ENCODE measurements at places on chromosomes 3 and 15.

DNA sequence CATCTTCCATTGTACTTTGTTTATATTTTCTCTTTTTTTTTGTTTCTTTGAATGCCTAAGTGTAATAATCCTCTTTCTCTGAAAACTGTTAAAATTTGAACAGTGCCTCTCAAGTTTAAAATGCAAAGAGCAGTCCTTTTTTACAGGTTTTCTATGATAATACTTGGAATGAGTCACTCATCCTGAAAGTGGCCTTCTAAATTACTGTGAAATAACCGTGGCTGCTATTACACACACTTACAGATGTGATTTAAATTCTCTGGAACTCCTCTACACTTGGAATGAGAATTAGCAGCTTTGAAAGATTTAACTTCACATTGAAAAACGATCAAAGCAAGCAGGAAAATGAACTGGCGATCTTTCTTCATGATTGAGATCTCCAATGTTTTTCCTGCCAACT, 105.9 kb downstream of the ROBO1 start:
- no peak for DNase-seq

DNA sequence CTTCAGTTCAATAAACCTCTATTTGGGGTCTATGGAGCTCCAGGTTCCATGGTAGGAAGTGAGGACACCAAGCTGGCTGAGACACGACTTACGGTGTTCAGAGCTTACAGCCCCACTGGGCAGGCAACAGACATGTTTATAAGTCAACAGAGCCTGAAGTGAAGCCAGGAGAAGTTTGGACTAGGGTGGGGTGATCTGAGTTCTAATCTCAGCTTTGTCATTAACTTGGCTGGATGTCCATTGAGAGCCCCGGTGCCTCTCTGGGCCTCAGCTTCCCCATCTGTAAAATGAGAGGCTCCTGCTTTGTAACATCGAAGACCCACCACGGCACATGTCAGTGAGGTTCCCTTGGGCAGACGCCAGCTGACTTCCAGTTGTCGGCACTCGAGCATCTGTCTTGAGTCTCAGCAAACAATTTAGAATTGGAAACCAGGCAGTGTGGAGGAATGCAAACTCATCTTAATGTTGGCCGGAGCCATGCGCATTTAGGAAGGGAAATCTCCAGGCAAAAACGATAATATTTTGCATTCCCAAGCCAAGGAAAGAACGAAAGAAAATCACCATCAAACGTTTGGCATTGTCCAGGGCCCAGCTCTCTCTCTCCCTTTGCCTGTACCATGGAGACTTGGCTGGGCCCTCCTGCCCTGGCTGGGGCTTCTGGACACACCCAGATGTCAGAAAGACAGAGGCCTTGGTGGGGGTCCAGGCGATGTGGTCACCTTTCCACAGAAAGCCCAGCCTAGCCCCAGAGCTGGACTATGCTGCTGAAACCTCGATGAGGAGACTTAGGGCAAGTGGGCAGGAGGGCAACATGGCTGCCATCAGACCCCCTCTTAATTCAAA, 18.4 kb downstream of the ITGA11 start:
- DNase-seq = no peak

GRCh38 chr3:198076722-198077308, 116.8 kb downstream of the LMLN start:
- DNase-seq = no peak

- DNase-seq = no peak
These were observed 131.0 kb downstream of the RPLP1 start for GRCh38 chr15:69583626-69584025.

- DNase-seq = no peak
These were observed 26.8 kb downstream of the TRANK1 start for GRCh38 chr3:36918050-36918449.

GRCh38 chr3:12273045-12273695, 15.7 kb upstream of the PPARG start:
- DNase-seq = no peak

DNA sequence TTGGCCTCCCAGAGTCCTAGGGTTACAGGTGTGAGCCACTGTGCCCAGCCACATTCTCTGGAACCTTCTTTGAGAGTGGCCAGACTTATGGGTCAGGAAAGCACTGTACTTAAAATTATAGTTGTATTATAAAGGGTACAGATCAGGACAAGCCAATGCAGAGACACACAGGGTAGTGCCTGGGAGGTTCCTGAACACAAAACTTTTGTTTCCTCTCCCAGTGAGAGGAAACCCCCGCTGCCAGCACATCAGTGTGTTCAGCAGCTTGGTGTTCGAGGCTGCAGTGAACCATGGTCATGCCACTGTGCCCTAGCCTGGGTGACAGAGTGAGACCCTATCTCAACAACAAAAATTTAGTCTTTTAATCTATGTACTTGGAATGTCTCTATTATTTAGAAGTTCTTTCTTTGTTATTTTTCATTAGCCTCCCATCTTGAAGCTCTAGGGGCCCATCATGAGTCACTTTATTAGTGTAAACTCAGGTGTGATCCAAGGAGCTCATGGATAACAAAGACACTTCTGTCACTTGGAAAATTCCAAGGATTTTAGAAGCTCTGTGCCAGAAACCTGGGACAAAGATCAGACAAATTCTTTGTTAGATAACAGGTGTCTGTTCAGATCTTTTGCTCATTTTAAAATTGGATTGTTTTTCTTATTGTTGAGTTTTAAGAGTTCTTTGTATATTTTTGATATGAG, 7.8 kb downstream of the BLOC1S6 start:
- no peak for DNase-seq

DNA sequence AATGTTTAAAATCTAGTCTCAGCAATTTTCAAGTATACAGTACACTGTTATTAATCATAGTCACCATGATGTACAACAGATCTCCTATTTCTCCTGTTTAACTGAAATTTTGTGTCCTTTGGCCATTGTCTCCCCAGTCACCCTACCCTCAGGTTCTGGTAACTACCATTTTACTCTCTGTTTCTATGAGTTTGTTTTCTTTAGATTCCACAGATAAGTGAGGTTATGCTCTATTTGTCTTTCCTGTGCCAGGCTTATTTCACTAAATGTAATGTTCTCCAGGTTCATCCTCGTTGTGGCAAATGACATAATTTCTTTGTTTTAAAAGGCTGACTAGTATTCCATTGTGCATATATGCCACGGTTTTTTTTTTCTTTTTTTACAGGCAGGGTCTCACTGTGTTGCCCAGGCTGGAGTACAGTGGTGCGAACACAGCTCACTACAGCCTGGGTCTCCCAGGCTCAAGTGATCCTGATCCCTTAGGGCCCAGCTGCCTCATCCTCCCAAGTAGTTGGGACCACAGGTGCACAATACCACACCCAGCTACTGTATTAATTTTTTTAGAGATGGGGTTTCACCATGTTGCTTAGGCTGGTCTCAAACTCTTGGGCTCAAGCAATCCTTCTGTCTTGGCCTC, 50.0 kb downstream of the RAB7A start:
- no peak for DNase-seq

DNA sequence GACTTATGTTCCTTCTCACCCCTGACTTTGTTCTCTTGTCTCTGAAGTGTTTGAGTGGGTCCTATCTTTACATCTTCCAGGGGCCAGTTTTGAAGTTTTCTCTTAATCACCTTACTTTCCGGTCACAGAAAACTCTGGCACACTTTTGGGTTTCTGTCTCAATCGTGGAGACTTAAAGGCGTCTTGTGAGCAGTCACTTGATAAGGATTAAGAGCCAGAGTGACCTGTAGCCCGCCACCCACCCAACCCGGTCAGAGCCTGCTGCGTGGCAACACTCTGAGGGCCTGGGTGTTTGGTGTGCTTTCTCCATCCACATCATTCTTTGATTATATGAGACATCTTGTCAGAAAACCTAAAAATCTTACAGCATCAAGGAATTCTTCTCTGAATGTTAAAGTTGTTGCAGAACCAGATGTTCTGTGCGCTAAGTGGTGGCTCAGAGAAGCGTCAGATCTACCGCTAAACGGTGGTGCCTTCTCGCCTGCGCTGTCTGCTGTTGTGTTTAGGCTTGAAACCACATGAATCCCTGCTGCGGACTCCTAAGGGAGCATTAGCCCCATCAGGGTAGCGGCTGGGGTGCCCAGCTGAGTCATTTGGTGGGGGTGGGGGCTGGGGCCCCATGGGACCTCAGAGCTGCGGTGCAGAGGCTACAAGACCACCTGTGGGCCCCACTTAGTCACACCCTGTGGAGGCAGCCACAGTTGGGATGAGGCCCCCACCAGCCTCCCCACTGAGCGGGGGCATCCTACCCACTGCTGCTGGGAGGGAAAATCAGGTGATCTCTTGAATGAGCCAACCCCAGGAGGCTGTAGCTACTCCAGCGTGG, 158.7 kb upstream of the BHLHE40 start:
- DNase-seq = no peak

GRCh38 chr15:90031231-90031791, 30.2 kb downstream of the ZNF710 start:
- no peak for DNase-seq

DNA sequence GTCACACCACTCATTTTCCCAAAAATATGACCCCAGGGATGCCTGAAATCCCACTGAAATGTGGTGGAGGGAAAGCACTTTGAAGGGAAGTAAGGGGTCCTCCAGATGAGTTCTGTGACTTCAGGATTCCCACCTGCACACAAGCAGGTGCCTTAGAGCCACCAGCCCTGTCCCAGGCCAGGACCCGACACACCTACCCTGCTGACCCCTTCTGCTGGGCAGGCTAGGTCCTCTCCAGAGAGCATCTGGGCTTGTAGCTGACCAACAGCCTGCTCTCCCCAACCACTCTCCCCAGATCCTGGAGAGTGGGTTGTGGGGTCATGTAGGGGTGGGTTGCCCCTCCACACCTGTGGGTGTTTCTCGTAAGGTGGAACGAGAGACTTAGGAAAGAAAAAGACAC, 14.9 kb upstream of the CILP start:
- no peak for DNase-seq

- DNase-seq = no peak
These were observed 16.9 kb downstream of the THBS1 start for GRCh38 chr15:39597751-39598185.

- no peak for DNase-seq
These were observed 209.2 kb downstream of the FEZF2 start for GRCh38 chr3:62164196-62164595.

GRCh38 chr15:78618064-78618463, 2.7 kb downstream of the CHRNA3 start:
- no peak for DNase-seq

DNA sequence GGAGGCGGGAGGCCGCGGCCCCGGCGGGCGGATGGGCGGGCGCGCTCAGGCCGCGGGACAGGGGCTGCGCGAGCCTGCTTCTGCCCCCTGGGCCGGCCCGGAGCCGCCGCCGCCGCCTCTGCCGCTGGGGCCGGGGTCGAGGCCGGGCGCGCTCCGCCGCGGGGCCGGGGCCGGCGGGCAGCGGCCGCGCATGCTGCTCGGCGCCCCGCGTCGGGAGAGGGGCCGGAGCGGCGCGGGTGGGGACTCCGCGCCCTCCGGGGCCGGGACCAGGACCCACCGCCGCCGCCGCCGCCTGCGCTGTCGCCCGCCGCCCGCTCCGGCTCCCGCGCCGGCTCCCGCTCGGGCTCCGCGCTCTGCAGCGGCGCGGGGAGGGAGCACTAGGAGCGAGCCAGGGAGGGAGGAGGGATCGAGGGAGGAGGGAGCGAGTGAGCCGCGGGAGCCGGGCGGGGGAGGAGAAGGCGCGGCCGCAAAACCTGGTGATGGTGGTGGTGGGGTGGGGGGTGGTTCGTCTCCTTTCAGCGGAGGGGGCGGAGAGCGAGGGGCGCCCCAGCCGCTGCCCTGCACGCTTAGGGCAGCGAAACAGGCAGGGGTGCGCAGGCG, at the start of gene LINGO1:
Gene LINGO1 (minus strand): TSS at position 379 of the 600 bp plus-strand sequence. CDS start 597 bp downstream, outside the sequence.
- DNase-seq = no peak

- no peak for DNase-seq
These were observed 110.4 kb upstream of the CTNNB1 start for GRCh38 chr3:41088882-41089281.

- DNase-seq = no peak
These were observed 231.8 kb downstream of the UACA start for GRCh38 chr15:70531576-70531975.

DNA sequence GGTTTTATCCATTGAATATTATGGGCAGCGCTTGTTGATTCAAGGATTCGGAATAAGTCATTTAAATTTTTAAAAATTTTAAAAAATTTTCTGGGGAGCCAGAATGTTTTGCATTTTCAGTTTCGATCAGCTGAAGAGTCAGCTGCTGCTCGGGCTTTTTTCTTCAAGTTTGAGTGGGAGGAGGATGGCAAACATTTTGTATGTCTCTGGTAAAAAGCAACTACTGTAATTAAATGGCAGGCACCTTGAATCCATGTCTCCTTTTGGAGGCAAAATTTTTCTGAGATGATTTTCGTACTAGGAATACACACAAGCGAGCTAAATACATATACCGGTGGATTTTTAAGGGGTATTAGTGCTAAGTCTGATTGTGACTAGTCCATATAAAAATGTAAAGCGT, 612 bp downstream of the C3orf38 start:
- no peak for DNase-seq

DNA sequence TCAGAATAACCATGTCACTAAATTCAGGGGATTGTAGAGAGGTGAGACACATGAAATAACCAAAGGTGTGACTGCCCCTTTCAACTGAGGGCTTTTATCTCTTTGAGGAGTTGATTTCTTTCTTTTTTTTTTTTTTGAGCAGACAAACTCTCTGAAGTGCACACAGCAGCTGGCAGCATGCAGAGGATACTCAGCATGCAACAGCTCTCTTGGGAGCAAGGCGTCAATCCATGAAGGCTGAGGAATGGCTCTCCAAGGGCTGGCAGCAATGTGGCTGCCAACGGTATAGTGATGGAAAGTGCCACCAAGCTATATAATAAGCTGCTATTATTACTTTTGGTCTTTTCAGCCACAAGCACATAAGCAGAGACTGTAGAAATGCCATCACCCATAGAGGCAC, 226.7 kb upstream of the FEZF2 start:
- DNase-seq = no peak

DNA sequence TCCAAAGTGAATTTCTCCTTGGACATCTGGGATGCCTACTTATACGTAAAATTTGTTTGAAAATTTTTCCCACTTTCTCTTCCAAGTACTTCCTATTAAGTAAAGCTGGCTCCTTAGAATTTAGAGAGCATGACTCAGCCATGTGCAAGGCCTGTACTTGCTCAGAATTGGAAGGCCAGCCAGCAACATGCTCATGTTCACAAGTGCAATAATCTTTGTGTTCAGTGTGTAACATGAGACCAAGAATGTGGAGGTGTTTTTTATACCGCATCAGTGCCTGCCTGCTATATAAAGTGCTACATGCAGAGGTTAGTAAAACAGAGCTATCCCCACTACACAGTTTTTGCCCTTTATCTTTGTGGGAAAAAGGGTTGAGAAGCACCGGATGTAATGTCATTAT, 151.9 kb upstream of the FEZF2 start:
- DNase-seq = no peak

- no peak for DNase-seq
These were observed 197.5 kb upstream of the C2CD4B start for GRCh38 chr15:62362608-62363007.

GRCh38 chr3:31836131-31837075, 144.7 kb downstream of the OSBPL10 start:
- no peak for DNase-seq
